ENCODE measurements at places on chromosomes 6 and 20. TPM values are rescaled to one million over a fixed set of nuclear protein-coding genes. Genes with fewer than 3 reads are reported as not detected.

The LIN28B gene
- total RNA-seq = not detected

The CRISP2 gene
- not detected for total RNA-seq

- no peak overlapping the region for H3K4me3 ChIP-seq
- no peak overlapping the region for H3K27ac ChIP-seq
- H3K36me3 ChIP-seq = no peaks in the 10 kb centered on the region
- no peak for DNase-seq
Measured at GRCh38 chr20:5797843-5798462, 47.8 kb downstream of the SHLD1 start.

- no peaks in the 10 kb centered on the region for H3K36me3 ChIP-seq
- peak overlapping the region; percentile 68 for H3K27ac ChIP-seq
- peak; percentile 40 for DNase-seq
- H3K4me3 ChIP-seq = peak overlapping the region; percentile 15
- H3K27me3 ChIP-seq = no peaks in the 10 kb centered on the region
Measured at GRCh38 chr6:75349262-75349984, 64.8 kb upstream of the TMEM30A start.

GRCh38 chr6:145756170-145756662 is 20.9 kb upstream of the EPM2A start:
- H3K27ac ChIP-seq = no peak overlapping the region
- no peaks in the 10 kb centered on the region for H3K36me3 ChIP-seq
- no peak for DNase-seq
- no peak overlapping the region for H3K4me3 ChIP-seq

DNA sequence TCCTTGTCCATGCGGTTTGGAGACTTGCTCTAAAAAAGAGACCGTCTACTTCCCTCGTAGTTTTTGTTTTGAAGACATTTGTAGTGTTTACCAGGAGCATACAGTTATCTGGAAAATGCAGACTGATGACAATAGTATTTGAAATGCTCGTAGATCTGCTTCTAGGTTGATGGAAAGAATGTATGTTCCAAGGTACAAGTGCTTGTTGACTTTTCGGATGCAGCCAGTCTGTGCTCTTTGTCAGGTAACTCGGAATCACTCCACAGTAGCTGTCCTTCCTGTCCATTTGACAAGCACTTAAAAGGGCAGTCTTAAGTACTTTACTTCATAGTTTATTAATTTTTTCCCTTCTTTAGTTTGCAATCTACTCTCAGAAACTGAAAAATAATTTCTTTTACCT is 194.8 kb downstream of the ESR1 start:
- no peaks in the 10 kb centered on the region for H3K36me3 ChIP-seq
- no peak overlapping the region for H3K4me3 ChIP-seq
- H3K27ac ChIP-seq = peak overlapping the region; percentile 8
- H3K4me1 ChIP-seq = peaks cover 3% of the 10 kb centered on the region

GRCh38 chr6:53236241-53236640 is 87.6 kb upstream of the GCM1 start:
- H3K36me3 ChIP-seq = no peaks in the 10 kb centered on the region
- H3K4me1 ChIP-seq = no peaks in the 10 kb centered on the region
- H3K27ac ChIP-seq = no peak overlapping the region
- no peak overlapping the region for H3K4me3 ChIP-seq
- no peak for DNase-seq
- no peaks in the 10 kb centered on the region for H3K27me3 ChIP-seq

DNA sequence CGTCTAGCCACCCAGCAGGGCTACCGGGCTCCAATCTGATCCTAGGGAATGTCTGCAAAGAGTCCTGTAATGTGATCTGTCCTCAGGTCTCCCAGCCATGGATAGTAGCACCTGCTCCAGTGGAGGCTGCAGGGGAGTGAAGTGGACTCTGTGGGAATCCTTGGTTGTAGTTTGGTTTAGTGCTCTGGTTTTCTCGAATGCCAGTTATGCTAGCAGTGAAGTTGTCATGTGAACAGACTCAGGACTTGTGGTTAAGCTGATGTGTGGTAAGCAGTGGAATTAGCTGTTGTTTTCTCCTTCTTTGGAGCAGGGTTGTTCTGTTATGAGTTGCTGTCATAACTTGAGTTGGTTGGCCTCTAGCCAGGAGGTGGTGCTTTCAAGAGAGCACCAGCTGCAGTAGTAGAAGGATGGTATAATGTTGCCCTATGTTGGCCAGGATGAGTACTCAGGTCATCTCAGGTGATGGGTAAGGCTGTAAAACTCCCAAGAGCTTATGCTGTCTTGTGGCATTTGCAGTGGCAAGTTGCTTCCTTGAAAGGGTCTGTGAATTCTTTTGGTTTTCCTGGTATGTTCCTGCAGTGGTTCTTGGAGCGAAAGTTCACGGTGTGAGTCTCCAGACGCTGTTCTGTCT is 390.2 kb downstream of the UTRN start:
- H3K36me3 ChIP-seq = no peaks in the 10 kb centered on the region
- no peaks in the 10 kb centered on the region for H3K27me3 ChIP-seq
- no peak overlapping the region for H3K4me3 ChIP-seq
- DNase-seq = no peak

All from uterus (tissue), 4 donors.